ENCODE measurements at places on chromosomes 4 and X.

GRCh38 chr4:128570387-128570975 lies 239.0 kb upstream of the JADE1 start:
- DNase-seq: no peak

- no peak for DNase-seq
These were observed 123.5 kb downstream of the PPARGC1A start for GRCh38 chr4:23766344-23766743.

DNA sequence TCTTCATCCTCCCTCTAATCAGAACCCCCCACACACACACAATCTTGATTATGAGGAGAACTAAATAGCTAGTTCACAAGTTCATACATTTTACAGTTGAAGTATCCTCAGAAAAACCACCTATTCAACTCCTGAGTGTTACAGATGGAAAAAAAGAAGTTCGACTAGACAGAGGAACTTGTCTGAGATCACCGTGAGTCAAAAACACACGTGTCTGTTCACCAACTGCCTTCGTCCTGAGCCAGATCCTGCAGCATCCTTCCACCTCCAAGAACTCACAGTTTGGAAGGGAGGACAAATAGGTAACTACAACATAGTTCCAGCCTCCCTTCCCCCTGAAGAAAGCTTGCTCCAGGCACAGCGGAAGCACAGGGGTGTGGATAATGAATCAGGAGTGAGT lies 19.0 kb upstream of the IRAK1 start:
- no peak for DNase-seq

DNA sequence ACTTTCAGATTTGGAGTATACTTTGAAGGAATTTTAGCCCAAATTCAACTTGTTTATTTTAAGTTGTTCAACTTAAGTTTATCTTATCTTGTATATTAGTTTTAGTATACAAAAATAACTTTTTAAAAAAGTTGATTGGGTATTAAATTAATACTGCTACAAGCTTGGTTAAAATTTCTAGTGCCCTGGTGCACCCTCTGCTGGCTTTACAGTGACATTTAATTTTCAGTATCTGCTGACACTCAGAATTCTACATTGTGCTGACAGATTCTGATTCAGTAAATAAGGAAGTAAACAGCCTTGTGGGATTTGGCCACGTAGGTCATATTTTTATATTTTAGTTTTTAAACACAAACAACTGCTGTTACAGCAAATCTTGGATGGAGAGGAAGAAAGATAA lies 2.9 kb downstream of the EDA start:
- no peak for DNase-seq

DNA sequence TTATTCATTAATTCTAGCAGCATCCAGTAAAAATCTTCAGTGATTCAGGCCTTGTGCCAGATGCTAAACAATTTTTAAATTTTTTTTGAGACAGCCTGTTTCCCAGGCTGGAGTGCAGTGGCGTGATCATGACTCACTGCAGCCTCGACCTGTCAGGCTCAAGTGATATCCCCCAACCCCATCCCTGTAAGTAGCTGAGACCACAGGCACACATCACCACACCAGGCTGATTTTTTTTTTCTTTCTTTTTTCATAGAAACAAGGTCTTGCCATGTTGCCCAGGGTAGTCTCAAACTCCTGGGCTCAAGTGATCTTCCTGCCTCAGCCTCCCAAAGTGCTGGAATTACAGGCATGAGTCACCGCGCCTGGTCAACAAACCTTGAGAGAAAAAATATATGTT lies 705.5 kb downstream of the ARAP2 start:
- DNase-seq: no peak

DNA sequence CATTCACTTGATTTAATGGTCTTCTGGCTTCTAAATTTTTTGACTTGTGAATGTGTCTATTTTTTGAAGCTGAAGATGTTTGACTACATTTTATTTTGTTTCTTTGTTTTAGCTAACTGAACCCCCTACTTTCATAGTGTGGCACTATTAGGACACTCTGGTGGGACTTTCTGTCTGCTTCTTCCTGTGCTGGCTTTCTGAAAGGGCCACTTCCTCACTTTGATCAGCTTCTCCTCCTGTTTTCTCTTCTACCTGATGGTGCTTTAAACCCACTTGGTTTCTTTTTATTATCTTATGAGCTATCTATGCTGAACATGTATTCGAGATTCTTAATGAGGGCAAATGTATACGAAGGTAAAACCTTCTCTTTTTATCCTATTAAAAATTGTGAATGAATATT lies 186.1 kb upstream of the CASK start:
- DNase-seq: no peak

- no peak for DNase-seq
These were observed 116.4 kb upstream of the NKX1-1 start for GRCh38 chr4:1522606-1523005.

DNA sequence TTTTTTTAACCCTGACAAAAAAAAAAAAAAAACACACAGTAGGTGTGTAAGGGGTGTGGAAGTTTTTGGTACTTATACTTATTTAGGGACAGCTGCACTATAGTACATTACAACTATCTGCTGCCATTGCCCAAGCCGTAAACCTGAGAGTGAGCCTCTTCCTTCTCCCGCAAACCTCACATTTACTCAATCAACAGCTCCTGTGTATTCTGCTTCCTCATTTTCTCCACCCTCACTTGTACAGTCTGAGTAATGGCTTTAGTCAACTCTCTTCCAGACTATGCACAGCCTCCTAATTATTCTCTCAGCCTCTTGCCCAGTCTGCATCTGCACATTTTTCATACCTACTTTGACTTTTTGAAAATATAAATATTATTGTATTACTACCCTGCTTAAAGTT lies 362.0 kb downstream of the ADAM29 start:
- DNase-seq: no peak

GRCh38 chr4:83599183-83599582 lies 63.3 kb downstream of the GPAT3 start:
- no peak for DNase-seq

DNA sequence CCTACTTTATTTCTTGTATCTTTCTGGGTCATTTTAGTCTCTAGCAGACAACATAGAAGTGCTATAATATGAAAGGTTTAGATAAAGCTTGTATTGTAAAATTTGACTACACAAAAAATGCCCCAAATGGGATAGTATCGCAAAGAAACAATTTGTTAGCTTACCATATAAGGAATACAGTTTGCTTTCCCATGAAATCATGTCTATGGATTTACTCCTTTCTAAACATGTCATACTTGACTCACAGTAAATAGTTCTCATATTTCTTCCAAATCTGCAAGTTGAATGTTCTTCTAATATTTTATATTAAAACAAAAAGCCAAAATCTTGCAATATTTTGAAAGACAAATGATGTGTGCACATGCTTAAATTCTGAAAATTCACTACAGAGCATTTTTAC lies 103.9 kb downstream of the PPA2 start:
- no peak for DNase-seq

GRCh38 chr4:145219090-145219489 lies 38.7 kb upstream of the OTUD4 start:
- no peak for DNase-seq

- no peak for DNase-seq
These were observed 17.2 kb downstream of the RXFP1 start for GRCh38 chr4:158538911-158539310.

DNA sequence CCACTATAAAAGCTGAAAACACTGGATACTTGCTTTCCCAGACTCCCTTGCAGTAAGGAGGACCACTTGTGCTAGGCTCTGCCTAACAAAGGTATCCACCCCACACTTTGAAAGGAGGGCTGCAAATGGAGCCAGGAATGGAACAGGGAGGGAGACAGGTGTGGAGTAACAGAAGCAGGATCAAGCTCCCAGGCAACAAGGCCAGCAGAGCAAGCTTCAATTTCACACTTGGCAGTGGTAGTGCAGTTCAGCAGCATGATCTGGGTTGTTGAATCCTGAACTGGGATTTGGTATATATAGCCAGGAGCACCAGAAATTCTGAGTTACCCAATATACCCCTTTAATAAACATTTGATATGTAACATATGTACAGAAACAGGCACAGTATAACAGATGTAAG lies 9.8 kb downstream of the LAMP2 start:
- no peak for DNase-seq

GRCh38 chrX:9195199-9195880 lies 161.4 kb upstream of the FAM9B start:
- DNase-seq: no peak

DNA sequence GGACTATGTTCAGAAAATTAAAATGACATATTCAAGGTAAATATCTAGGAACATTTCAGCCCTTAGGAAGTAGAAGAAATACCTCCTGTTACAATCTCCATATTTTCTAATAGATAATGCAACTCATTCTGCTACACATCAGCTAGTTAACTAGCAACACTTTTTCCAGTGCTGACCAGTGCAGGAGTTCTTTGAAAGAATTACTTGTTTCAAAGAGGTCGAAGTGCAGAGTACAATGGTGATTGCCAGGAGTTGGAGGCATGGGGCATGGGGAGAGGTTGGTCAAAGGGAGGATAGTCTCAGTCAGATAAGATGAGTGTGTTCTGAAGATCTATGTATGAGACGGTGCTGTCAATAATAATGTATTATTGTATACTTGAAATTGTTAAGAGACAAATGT lies 53.1 kb downstream of the MTNR1A start:
- DNase-seq: no peak

DNA sequence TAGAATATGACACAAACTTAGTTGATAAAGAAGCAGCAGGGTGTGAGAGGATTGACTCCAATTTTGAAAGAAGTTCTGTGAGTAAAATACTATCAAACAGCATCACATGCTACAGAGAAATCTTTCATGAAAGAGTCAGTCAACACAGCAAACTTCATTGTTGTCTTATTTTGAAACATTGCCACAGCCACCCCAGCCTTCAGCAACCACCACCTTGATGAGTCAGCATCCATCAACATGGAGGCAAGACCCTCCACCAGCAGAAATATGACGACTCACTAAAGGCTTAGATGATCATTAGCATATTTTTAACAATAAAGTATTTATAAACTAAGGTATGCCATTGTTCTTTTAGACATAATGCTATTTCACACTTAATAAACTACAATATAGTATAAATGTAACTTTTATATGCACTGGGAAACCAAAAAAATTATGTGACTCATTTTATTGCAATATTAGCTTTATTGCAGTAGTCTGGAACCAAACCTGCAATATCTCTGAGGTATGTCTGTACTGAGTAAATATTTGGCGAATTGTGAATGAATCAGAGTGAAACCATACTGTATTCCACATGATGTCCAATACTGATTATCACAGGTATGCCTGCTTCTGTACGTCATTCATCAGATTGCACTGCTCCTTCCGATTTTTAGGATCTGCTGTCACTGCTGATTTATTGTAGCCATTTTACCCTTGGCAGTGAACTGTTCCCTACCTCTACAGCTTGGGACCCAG lies 11.6 kb downstream of the FRMPD4 start:
- DNase-seq: no peak

- DNase-seq: no peak
These were observed 1777.8 kb upstream of the TENM3 start for GRCh38 chr4:180465364-180465763.

DNA sequence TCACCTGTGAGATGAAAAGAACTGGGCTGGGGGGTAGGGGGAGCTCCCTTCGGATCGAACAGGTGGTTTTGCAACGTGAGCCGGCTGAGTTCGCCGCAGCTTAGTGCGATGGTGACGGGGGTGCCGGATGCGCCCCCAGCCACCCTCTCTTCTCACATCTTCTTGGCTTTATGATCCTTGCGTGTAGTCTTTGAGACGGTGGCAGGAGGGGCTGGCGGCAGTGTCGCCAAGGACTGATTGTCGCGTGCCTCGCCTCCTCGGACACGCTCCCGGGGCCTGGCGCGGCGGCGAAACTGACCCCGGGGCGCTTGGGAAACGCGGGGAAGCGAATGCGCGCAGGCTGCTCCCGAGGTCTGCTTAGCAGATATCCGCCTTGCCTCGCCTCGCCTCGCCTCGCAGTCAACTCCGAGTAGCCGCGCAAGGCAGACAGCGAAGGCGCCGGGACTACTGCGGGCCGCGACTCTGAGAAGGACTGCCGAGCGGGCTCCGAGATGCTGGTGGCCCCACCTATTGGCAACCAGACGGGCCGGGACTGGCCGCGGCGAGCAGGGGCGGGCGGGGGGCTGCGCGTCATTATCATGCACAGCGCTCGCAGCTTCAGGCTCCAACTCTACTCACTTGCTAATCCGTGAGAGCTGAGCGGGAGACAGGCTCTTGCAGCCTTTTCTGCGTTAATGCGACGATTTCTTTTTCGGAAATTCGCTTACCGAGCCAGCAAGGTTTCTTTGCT lies 1.5 kb downstream of the GRID2 start:
- DNase-seq: no peak

- no peak for DNase-seq
These were observed 31.9 kb downstream of the CASP6 start for GRCh38 chr4:109671350-109671749.

DNA sequence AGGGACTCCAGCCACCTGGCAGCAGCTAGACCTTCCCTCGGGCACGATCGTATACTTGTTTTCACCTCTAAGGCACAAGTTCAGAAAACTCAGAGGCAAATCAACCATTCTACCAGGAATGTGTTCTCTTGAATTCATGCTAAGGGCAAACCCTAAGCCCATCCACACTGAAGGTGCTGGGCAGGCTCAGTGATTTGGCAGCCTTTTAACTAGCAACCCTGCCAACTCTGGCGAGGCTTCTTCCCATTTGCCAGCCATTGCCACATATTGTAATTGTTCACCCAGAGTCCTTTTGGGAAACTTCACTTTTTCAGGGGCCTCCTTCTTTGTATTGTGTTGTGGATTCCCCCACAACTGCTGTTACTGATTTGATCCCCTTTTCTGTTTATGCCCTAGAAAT lies 298.6 kb upstream of the LDB2 start:
- no peak for DNase-seq

GRCh38 chr4:138045036-138045435 lies 197.1 kb downstream of the SLC7A11 start:
- DNase-seq: no peak

DNA sequence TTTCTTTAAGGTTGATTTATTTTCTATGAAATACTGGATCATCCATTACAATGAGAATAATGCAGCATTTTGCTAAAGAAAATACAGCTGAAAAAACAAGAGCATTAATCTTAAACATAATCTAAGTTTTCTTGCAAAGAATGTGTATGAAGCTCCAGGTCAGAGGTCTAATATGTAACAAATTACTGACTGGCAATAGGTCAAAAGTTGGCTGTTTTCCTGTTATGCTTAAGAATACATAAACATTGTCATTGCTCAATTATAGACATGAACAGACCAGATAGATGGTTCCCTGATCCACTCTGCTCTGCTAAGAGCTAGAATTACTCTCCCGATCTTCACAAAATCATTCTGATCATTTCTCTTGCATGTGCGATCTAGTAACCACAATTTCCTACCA lies 718.6 kb downstream of the PDHA2 start:
- no peak for DNase-seq

- DNase-seq: no peak
These were observed 29.9 kb downstream of the ARL13A start for GRCh38 chrX:100999451-100999850.

All from stimulated activated CD4-positive, alpha-beta T cell treated with anti-CD3 and anti-CD28 coated beads, Interleukin-1b, Interleukin-23, amount 100 ng/mL, for 1 hour (primary cell).